Femur (tissue), 1 donor: ENCODE measurements at places on chromosomes 1 and 21.
A peak's percentile ranks its signal among the peaks of the same experiment; 100 is the strongest.

DNA sequence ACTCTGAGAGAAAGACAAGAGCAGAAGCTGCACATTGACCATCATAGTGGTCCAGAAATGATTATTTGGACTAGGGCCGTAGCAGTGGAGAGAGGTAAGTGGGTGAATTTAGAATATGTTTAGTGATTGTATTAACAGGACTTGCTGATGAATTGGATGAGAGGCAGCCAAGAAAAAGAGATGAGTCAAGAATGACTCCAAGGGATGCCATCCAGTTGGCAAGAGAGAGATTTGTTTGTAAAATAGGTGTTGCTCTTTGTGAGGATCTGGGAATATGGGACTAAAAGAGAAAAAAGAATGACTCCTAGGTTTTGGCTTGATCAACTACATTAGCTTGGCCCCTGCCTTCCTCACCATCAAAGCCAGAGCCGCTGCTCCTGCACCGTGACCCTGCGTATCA, 54.2 kb upstream of the ARTN start:
- no peak for DNase-seq

GRCh38 chr1:173112129-173112528, 61.4 kb upstream of the TNFSF18 start:
- no peak for DNase-seq

- no peak for DNase-seq
Measured at GRCh38 chr1:44000122-44000665, 8.8 kb downstream of the CCDC24 start.

DNA sequence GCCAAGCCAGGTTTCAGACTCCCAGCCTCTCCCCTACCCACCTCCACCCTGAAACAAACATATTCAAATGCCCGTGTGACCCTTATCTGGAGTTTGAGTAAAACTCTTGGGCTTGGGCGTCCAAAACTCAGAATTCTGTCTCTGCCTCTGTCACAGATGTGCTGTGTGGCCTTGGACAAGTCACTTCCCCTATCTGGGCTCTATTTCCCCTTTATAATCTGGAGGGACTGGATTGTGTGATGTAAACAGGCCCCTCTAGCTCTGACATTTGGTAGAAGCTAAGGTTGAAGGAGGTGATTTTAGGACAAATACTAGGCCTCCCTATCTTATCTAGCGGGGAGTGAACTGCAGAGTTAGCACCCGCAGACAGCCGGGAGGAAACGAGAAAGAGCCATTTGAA, 67.5 kb downstream of the IGSF21 start:
- no peak for DNase-seq

- DNase-seq: no peak
Measured at GRCh38 chr1:55087439-55087838, 48.1 kb downstream of the PCSK9 start.

DNA sequence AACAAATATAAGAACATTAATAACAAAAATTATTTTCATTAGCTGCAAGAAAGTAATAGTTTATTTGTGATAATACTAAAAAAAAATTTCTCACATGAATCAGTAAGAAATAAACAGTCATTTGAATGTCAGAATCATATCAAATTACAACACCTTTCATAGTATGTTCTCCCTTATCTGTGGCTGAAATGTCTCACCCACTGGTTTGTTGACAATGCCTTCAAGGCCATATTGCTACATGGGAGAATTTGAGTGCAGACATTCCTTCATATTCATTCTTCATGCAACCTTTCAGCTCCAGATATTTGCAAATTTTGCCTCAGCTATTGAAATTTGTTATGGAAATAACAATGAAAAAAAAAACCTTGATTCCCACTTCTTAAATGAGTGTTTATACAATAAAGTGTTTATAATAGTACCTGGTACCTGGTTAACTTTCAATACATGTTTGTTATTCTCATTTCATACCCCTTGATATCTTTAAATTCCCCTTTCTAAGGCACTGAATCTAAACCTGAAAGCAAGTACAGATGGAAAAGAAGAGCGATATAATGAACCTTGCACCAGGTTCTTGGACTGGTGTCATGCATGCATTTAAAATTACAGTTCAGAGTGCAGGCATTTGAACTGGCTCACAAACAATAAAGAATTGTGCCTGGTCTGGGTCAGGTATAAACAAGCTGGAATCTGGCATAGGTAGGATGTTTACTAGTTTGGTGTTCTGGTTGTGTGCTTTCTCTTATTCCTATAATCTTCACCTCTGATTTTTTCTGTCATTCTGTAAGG, 242.2 kb upstream of the ADGRL2 start:
- DNase-seq: no peak

DNA sequence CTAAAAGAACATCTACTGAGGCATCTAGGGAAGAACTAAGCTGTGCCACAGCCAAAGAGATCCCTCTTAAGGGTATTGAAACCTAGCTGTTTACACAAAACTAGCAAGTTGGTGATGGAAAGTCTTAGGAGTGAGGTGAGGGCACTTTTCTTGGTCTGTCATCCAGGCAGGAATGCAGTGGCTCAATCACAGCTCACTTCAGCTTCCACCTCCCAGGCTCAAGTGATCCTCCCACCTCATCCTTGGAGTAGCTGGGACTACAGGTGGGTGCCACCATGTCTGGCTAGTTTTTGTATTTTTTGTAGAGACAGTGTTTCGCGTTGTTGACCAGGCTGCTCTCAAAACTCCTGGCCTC, 2.4 kb downstream of the PLEKHO1 start:
- no peak for DNase-seq

GRCh38 chr1:19010503-19010902, 54.0 kb upstream of the IFFO2 start:
- no peak for DNase-seq

DNA sequence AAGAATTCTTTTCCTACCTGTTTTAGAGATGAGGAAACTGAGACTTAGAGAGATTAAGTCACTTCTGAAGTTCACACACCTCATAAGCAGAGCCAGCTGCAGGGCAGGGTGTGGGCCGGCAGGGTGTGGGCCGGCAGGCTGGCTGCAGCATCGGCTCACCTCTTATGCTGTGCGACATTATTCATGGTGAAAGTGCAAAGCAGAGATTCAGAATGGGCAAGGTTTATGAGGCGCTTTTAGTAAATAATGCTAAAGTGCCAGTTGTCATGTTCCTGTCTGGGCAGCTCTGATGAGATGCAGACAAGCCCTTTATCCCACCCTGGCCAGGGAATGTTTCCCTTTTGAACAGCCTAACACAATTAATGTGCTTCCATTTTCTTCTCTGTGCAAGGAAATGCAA, 14.6 kb downstream of the MAB21L3 start:
- DNase-seq: no peak

GRCh38 chr1:84632137-84632536, 57.9 kb upstream of the CTBS start:
- no peak for DNase-seq

- DNase-seq: no peak
Measured at GRCh38 chr1:156406251-156406650, 37.2 kb downstream of the RHBG start.

DNA sequence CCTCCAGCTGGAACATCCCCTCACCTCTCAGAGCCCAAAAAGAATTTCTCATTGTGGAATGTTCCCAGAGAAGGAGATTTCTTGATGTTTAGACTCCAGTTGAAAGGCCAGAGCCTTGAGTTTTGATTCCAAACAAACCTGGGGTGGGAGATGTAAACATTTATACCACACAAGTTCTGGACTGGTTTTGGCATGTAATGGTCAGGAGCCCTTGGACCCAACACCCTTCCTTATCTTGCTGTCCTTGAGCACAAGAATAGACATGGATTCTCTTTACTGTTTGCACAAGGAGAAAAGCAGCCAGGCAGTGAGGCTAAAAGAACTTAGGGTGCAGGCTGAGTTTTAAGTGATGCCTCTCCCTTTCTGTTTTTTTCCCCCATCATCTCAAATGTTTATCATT, 4.5 kb downstream of the RHBG start:
- DNase-seq: no peak

DNA sequence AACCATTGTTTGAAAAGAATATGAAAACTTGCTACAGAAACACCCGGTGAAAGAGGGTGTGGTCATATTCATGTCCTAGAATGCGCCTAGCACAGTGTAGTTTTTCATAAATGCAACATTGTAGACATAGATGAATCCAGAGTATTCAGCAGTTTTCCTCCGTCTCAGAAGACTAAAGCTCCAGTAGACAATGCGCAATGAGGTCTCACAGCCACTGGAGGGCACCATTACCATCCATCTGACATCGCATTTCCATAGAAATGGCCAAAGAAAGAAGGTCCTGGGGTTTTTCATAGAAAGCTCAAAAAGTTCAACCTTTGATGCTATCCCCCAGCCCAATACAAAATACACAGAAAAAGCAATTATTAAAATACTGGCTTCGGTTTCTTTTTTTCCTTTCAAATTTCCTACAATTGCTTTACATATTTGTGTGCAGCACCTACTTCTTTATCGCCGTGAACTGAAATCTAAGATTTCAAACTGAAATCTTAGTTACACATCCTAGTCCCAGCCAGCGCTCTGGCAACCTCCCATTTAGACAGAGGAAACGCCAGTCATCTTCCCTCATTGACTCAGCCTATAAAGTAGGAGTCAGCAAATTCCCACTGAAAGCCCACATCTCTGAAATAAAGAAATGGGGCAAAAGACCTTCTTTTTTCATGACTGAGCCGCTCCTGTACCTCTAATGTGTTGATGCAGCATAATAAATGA, 3.9 kb upstream of the CD58 start:
- peak; percentile 83 for DNase-seq

GRCh38 chr1:185159966-185160365, 3.0 kb downstream of the SWT1 start:
- no peak for DNase-seq

DNA sequence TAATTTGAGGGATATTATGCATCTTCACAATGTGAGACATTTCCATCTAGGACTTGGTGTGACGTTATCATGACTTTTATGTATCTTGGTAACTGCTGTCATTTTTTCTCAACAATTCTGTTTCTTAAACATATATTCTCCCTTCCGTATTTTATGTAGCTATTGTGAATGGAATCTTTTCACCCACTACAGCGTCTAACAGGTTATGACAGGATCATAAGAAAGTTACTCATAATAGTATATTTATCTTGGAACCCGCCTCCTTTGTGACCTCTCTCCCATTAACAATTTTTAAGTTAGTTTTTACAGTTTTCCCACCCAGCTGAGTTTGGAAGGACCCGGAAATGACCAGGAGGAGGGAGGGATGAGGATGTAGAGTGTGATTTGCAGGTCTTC, 6.8 kb upstream of the DMRTA2 start:
- no peak for DNase-seq

DNA sequence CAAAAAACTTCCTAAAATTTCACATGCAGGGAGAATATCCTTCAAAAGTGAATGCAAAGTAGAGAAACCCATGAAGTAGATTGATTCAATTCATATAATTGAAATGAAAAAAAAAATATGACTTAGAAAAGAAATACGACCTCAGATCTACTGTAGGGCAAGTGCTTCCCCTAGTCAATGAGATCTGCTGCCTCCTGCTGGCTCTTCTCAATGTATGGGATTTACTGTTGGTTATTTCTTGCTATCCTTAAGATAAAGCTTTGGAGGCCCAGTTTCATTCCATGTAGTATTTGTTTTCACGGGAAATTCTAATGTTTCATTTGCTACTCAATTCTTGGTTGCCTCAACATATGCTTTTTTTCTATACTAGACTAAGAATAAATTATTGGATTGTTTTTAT, 46.2 kb downstream of the ZNF648 start:
- DNase-seq: no peak

DNA sequence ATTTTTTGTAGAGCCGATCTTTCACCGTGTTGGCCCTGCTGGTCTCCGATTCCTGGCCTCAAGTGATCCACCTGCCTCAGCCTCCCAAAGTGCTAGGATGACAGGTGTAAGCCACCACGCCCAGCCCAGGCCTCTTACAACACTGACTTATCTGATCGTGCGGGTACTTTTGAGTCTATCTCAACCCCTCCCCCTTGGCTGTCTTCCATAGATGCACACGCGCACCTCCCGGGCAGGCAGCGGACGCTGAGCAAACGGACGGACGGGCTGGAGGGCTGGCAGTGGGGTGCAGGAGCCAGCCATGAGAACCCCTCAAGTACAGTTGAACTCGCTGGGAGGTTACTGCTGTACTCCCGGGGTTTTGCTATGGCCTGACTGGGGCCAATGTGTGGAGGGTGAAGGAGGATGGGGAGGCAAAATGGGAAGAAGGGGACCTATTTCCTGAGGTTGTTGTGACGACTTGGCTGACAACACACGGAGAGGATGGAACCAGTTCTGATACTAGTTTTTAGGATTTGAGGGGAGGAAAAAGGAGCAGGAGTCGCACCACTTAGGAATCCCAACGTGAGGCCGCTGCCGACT, 959 bp downstream of the CD58 start:
- DNase-seq: peak; percentile 46

GRCh38 chr1:47231301-47232186, 481 bp downstream of the TAL1 start:
- DNase-seq: peak; percentile 65

DNA sequence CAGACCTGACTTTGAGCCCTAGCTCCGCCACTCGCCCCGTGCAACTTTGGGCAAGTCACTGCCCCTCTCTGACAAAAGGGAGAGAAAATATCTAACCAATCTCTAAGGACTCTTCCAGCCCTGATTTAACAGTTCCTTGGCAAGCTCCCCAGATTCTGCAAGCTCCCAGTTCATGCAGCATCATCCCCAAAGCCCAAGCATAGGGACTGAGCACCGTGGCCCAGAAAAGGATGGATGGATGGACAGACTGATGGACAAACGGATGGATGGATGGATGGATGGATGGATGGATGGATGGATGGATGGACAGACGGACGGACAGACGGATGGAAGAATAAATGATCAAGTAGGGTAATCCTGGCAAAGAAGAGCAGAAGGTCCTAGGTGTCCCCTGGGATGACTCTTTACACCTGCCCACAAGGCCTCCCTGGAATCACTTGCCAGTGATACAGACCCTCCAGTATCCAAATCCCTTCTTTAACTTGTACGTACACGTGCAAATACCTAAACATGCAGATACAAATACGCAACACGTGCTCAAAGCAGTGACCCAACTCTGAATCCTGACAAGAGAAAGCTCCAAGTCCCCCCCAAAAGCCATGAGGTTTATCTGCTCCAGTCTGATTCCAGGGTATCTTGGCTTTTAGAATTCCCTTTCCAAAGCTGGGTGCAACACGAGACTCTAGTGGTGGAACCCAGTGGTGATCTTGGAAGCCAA, 16.0 kb downstream of the IFFO2 start:
- no peak for DNase-seq

GRCh38 chr1:241839369-241839979, 8.5 kb upstream of the EXO1 start:
- no peak for DNase-seq

DNA sequence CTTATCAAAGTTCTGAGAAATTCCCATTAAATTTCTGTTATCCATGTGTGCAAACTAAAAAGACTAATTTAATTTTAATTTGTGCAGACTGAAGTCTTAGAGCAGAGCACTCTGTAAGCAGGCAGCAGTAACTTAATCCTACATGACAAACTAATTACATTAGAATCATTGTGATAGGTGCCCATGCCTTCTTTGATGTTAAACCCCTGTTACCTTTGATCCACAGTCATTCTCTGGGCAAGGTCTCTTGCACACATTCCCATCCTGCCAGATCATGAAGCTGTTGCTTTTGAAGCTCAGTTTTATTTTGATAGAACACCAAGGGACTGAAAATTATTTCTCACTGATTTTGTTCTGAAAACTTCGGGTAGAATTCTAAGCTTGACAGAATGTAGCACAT, 77.2 kb downstream of the BCAR3 start:
- no peak for DNase-seq
